ENCODE measurements at places on chromosomes 11 and 22. TPM values are rescaled to one million over a fixed set of nuclear protein-coding genes. Genes with fewer than 3 reads are reported as not detected.

- DNase-seq: no peak
Measured at GRCh38 chr11:126378763-126379162, 23.3 kb downstream of the ST3GAL4 start.

DNA sequence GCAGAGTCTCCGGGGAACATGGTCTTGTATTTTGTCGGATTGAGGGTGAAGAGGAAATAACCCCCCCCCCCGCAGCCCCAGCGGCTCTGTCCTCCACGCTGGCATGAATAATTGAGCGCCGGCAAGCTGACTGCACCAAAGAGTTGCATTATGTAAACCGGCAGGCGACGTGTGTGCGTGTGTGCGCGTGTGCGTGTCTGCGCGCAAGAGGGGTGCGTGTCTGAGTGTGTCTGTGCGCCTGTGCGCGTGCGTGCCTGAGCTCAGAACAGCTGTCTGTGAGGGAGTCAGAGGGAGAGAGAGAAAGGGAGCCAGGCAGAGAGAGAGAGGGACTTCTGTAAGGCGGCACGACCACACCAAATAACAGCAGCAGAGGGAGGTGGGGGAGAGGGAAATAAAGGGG, 94.4 kb downstream of the SCN3B start:
- DNase-seq: no peak

- no peak for DNase-seq
Measured at GRCh38 chr11:84420271-84420670, 1134.1 kb upstream of the CCDC90B start.

DNA sequence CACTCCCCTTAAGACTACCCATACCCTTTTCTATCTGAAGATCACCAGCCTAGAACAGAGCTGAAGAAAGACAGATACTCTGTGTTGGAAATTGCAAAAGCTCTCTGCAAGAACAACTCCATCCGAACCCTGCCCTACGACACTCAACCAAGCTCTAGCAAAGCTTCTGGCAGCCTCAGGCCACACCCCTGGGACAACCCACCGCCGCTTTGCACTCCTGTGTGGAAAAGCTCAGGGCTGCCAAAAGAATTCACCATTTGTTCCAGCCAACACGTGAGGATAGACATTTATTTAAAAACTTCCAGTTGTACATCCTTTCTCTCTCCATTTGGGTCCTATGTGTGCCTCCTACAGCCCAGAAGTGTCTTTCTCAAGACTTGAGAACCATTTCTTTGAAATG, 62.4 kb upstream of the CD5 start:
- DNase-seq: no peak

The SLC1A2 gene
- polyA plus RNA-seq: 0.99 TPM

GRCh38 chr11:27481992-27482391, 9.4 kb upstream of the LGR4 start:
- no peak for DNase-seq

GRCh38 chr22:45227645-45228400, 12.9 kb downstream of the KIAA0930 start:
- no peak for DNase-seq

The PGM2L1 gene
- 5.4 TPM for polyA plus RNA-seq

DNA sequence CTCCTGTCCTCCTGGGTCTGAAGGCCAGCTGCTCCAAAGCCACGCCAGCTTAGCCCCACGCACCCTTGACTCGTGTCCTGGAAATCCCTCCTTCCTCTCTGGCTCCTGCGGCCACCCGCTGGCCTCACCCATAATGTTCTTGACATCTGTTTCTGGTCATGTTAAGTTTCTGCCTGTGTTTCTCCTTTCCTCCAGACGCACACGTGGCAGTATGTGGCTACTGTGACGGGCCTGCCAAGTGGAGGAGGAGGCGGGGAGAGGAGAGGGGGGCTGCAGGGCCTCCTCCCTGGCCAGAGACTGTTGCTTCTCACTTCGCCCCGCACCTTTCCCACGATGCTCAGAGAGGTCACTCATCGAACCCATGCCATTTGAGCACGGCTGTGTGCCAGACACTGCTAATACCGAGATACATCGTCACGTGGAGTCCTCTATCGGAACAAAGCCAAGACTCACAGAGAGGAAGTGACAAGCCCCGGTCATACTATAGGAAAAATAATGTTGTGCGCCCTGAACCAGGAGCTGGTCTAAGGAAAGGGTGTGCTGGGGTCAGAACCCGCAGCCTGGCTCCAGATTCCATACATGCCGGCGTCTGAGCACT, 11.5 kb downstream of the C1QTNF6 start:
- peak; percentile 89 for DNase-seq

The SLC22A25 gene
- polyA plus RNA-seq: not detected
